ENCODE measurements at places on chromosomes 16 and 17.

- no peak for DNase-seq
These were observed 11.8 kb upstream of the WSB1 start for GRCh38 chr17:27282054-27282551.

GRCh38 chr16:89958068-89958467, 9.5 kb downstream of the DEF8 start:
- no peak for DNase-seq

DNA sequence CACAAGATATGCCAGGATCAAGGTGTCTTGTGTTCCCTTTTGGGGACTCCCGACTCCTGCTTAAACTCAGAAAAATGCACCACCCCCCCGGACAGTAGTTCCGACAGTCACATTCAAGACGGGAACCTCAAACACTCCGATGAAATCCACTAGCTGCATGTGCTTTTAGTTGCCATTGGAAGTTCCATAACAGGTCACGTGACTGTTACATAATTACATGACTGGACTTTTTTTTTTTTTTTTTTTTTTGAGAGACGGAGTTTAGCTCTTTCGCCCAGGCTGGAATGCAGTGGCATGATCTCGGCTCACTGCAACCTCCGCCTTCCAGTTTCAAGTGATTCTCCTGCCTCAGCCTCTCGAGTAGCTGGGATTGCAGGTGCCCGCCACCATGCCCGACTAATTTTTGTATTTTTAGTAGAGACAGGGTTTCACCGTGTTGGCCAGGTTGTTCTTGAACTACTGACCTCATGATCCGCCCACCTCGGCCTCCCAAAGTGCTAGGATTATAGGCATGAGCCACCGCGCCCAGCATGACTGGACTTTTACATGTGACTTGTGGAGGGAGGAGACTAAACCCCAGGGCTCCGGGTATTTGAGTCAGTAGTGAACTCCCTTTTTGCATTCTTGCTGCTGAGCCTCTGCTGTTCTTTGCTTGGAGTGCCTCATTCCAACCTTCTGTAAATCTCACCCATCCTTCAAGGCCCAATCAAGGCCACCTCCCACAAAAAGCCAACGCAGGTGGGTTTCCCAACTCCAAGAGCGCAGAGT, 1.6 kb downstream of the SIRT7 start:
- no peak for DNase-seq

DNA sequence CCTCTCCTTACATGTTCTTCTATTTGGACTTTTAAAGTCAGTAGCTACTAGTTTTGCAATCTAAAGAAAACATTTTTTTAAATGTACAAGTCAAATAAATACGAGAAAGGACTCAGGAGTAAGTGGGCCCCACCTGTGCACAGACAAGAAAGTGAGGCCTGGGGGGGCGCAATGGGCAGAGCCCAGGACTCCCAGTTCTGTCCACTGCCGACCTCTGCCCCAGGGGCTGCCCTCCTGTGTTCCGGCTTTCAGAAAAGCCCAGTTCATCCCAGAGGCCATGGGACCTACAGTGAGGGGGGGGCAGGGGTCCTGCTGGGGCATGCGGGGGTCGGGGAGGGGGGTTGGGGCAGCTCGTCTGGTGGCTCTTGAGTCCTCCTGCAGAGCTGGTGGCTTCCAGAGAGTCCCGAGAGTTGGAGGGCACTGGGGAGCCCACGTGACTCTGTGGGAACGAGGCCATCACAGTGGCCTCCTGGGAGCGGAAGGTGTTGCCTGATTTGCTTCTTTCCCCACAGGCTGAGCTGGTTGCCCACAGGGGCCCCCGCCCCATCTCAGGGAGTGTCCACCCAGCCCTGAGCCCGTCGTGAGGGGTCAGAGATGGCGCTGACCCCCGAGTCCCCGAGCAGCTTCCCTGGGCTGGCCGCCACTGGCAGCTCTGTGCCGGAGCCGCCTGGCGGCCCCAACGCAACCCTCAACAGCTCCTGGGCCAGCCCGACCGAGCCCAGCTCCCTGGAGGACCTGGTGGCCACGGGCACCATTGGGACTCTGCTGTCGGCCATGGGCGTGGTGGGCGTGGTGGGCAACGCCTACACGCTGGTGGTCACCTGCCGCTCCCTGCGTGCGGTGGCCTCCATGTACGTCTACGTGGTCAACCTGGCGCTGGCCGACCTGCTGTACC, 2.4 kb downstream of the UTS2R start:
- no peak for DNase-seq

GRCh38 chr17:67765623-67766022, 47.9 kb downstream of the NOL11 start:
- no peak for DNase-seq

DNA sequence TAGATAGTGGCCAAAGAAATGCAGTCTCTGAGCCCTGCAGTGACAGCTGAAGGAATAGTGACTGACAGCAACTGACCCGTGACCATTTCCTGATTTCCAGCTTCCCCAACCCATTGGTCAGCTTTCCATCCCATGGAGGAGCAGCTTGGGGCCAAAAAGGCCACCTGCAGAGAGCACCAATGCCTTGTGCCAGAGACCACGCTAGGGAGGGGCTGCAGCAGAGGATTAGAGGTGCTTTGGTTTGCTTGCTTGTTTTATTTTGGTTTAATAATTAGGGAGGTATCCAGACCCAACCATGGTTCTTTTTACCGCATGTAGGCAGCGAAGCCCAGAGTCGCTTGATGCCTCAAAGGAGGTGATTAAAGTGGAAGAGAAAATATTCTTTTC, 61.3 kb upstream of the SIAH1 start:
- no peak for DNase-seq

Data from stimulated activated CD8-positive, alpha-beta memory T cell treated with anti-CD3 and anti-CD28 coated beads, Interleukin-7, amount 100 ng/mL, for 4 hours (primary cell).